Fibroblast of lung (primary cell): ENCODE measurements at places on chromosomes 16 and 17. TPM values are rescaled to one million over a fixed set of nuclear protein-coding genes. Genes with fewer than 3 reads are reported as not detected.

The ITPRIPL2 gene
- 41.3 and 42.1 TPM in 2 replicates for total RNA-seq

The SLFN14 gene
- total RNA-seq = not detected in 2 replicates

The ASB16 gene
- total RNA-seq = under 0.01 and 0.17 TPM in 2 replicates

The TPSD1 gene
- not detected in 2 replicates for total RNA-seq

The PTGES3L gene
- total RNA-seq = 0.17 TPM in 1 of 2 replicates, not detected in the other
